Putamen (tissue), 1 donor: ENCODE measurements at places on chromosomes 4 and X.

DNA sequence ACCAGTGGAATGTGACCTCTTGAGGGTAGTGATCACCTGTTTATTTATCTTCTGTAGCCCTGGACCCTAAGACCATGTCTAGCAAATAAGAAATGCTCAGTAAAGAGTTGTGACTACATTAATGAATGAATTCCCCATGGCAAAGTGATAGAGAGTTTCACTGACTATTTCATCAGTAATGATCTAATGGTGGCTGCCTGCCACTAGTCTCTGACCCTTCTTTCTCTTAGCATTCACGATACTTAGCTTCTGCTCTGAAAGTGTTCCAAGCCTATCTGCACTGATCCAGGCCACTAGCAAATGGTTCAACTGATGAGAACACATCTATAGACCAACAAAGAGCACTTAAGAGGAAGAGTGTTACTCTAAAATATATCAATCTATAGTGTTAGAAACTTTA lies 50.0 kb upstream of the RASGEF1B start:
- no peak for DNase-seq

DNA sequence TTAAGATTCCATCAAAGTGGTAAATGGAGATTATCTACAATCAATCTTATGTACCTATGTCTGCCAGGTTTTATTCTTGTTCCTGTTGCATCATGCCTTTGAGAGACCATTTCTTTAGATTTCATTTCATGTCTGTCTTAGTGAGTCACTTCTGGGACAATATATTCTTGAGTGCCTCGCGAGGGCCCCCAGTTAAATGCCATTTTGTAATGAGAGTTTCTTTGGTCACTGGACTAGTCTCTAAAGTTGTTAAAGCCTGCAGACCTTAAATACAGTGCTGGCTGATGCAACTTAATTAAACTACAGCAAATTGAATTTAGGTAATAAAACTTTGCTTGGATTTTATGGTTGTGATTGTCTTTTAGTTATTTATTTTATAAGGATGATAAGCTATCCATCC lies 87.2 kb upstream of the PITX2 start:
- DNase-seq, result no peak

GRCh38 chr4:100117750-100118149 lies 72.5 kb downstream of the DDIT4L start:
- no peak for DNase-seq

DNA sequence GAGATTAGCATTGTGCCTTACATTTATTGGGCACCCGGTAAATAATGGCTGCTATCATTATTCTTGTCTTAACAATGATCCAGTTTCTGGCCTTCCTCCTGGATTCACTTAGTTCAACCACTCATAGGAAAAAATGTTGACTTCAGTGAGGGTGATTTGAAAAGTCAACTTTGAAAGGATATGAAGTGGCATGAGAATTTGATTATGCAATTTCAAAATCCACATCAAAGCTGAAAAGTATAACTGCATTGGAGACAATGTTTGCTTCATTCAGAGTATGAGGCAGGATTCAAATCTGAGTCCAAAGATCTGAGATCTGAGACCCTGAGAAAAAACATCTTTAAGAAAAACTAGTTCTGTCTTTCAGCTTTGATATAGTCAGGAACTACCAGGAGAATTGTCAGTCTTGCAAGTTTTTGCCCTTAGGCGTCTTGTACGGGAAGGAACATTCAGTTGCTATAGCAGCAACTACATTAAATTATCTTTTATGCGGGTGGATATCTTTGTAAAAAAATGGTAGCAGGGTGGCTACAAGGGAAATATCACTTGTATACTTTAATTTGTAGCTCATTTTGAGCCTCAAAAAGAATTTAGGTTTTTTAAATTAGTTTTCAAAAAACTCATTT lies 587.5 kb upstream of the LCORL start:
- DNase-seq, result no peak

DNA sequence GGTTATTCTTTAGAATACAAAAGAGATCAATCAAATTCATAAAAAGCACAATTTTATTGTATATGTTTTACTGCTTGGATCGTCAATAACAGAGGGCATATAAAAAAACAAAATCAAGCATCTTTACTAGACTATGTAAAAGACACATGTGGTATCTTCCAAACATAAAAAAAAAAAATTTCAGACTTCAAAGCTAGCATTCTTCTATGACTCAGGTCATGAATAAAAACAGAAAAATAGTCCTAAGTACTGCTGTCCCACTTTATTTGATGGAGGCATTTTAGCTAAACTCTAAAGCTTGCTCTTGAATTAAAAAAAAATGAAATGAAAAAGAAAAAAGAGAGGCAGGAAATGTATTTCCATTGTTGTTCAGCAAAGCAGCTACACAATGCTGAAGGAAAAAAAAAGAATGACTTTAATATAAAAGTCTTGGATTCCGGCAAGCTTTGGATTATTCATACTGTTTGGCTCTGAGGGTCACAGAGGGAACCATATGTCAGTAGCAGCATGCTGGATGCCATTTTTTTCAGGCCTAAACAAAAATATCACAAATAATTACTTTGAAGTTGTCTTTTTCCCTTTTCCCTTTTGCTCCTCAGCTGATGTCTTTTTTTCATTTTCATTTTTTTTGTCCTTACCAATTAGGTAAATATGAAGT lies 249.1 kb upstream of the DIAPH2 start:
- no peak for DNase-seq

DNA sequence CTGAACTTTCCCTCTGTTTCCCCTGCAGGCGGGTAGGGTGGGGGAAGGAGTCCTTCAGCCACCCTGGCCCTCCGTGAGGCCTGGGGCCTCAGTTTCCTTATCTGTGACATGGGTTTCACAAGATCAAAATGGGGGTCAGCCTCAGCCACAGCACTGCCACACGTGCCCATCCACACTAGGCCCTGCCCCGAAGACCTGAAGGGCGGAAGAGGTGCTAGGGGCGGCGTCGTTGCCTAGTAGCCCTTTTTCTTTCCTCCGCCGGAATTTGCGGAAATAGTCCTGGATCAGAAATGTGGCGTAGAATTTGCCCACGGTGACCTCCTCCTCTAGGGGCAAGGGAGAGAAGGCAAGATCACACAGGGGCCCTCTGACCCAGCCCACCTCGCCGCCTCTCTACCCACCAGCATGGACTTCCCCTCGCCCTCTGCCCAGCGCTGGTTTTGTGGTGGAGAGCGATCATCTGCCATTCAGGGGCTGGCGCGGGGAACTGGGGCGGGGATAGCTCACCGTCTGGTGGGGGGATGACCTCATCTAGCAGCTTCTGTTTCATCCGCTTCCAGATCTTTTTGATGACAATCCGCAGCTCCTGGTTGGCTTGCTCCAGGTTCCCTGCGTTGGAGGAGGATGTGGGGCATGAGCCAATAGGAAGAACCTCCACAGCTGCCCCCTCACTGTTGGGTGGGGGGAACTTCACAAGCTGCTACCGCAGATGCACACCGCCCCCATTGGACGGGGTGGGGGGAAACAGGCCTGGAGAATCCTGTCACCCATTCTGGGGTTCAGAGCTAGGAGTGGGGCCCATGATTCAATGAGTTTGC lies 9.7 kb upstream of the SYP start:
- peak; percentile 72 for DNase-seq

DNA sequence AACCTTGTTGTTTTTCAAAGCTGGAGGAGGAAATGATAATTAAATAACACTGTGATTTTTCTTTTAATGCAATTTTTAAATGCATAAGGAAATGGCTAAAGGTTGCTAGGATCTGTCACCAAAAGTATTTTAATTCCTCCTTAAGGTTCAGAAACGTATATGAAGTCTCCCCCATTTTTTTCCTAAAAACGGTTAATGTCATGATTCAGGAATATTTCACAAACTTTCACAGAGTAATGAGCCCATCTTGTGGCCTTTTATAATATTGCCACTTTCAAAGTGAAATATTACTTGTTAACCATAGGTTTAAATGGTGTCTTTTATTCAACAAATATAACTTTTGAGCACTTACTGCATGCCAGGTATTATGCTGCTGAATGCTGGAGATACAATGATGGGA lies 99.5 kb upstream of the USP38 start:
- peak; percentile 2 for DNase-seq

GRCh38 chrX:40148385-40149285 lies 50.9 kb upstream of the BCOR start:
- no peak for DNase-seq

DNA sequence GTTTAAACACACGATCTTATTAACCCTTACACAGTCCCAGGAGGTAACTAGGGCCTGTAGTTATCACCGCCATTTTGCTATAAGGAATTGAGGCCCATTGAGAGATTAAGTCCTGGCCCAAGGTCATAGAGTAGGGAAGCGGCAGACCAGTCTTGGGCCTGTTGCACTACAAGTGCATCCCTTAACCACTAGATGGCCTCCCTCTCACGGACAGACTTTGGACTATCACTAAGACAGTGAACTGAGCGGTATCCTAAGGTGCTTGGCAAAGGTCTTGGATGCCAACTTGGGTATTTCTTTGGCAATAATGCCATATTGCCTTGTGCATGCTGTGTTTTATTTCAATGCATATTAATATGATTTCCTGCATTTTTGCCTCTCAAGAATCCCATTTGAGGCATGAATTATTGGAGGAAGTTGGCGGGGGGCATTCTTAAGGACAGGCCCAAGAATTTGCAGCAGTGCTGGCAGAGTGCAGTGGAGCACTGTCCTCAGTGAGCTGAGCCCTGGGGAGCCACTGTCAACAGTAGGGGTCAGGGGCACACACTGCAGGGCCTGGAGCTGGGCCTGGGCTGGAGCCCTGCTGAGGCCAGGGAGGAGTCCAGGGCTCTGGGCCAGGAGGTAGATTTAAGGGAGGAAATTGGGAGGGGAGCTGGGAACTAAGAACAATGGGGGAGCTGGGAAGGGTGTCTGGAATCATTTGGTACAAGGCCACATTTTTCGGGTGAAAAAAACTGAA lies 147.4 kb downstream of the SMIM20 start:
- DNase-seq, result no peak

- DNase-seq, result no peak
Measured at GRCh38 chrX:140343226-140343868, 161.5 kb downstream of the SOX3 start.

- no peak for DNase-seq
Measured at GRCh38 chr4:76726176-76726575, 171.8 kb downstream of the SOWAHB start.

DNA sequence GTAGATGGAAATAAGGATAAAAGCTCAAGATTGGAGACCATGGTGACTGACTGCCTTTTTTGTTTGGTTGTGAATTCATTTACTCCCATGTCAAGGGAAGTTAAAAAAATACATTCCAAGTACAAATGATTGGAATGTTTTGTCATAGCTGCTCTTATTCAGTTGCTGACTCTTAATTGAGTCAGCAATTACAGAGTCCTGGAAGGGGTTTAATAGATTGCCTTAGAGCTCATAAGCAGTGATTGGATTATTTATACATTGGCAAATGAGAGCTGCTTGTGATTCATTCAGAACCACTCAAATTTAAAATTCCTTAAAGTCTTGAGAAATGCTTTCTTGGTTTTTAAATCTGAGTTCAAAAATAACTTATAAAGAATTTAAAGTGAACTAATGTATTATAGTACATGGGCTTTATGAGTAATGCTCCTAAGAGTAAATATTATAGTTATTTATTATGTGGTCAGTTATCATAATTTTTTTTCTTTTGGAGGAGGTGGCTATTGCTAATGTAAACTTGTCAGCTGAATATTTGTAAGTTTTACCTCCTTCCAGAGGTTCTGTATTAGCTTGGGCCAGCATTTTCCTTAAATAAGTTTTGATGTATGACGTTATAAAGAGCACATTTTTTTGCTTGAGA lies 13.6 kb downstream of the JADE1 start:
- no peak for DNase-seq

DNA sequence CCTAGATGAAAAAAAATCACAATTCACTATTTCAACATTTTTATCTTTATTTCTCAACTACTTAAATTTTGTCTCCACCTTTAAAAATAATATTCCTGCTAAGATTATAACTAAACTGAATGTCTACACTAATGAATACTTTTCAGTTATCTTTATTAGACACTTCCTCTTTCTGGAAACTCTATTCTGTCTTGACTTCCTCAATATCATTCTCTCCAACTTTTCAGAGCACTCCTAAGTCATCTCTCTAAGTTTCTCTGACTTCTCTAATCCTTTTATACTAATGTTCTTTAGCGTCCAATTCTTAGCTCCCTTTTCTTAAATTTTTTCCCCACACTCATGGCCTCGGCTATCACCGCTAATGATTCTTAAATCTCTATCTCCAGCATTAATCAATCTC lies 374.2 kb downstream of the FBXO8 start:
- no peak for DNase-seq

DNA sequence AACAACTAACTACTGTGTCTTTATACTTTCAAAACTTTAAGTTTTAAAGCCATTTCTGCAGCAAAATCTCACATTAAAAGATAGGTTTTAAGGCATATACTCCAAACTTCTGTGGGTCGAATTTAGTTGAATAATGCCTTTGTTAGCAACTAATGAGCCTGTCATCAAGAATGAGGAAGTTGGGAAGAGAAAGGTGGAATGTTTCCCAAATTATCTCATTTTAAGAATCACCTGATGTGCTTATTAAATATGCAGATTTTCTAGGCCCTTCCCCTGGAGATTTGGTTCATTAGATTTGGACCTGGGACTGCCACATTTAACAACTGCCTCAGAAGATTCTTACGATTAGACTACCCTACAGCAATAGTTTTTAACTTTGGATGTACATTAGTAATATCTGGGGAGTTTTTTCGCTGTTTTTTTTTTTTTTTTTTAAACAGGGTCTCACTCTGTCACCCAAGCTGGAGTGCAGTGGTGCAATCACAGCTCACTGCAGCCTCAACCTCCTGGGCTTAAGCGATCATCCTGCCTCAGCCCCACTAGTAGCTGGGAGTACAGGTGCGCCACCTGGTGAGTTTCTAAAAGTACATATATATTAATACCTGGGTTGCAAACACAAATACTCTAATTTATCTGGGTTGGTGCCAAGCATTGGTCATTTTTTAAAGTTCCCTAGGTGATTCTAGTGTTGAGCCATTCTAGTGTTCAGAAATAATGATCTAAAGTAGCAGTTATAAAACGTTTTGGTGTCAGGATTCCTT lies 16.1 kb upstream of the TASL start:
- DNase-seq, result no peak

DNA sequence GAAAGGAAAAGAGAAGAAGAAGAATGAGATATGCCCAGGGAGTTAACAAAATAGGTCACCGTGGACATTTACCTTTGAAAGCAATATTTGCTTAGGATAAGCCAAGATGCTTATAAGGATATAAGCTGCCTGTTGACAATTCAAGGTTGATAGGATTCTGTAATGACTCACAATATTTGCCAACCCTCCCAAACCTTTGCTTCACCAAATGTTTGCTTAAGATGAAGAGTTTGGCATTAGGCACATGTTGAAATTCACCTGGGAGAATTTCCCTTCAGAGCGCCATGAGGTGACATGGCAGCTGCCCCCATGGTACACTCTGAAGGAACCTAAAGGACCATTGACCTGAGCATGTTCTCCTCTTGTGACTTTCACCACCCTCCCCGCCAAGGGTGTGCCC lies 4.6 kb downstream of the PALLD start:
- no peak for DNase-seq

GRCh38 chrX:68822641-68823410 lies 6.0 kb upstream of the EFNB1 start:
- no peak for DNase-seq
